ENCODE measurements at places on chromosomes 4 and X.

DNA sequence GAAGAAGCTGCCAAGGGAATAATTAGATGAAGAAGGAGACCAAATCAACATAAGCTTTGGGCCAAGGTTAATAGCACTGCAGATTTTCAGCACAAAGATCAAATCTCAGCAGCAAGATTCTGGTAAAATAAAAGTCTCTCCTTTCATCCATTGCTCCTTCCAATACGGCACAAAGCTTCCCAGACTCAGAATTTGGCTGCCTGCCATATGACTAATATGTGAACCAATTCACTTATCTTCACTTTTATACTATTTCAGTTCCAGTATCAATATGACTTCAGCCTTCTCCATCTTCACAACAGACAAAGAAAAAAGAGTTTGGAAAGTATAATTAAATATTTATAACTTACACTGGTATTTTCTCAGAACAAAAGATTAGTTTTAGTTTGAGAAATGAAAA lies 978.3 kb upstream of the GRID2 start:
- DNase-seq: no peak

- DNase-seq: no peak
Observed at GRCh38 chr4:125243789-125244397, 70.9 kb upstream of the FAT4 start.

DNA sequence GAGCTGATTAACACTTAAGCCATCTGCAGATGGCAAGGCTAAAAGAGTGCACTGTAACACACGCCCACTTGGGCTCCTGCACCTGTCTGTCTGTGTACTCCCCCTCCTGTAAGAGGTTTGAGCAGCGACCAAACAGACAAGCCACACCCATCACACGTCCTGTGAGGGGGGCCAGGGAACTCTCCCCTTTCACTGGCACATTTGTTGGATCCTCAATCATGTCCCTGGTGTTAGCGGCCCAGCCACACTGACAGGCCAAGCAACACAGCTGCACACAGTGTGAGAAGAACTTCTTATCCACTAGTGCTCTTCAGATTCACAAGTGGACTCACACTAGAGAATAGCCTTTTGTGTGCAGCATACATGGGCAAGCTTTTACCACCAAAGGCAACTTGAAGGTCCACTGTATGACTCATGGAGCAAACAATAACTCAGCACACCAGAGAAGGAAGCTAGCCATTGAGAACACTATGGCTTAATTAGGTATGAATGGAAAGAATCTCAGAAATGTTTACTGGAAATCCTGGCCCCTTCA lies 29.1 kb upstream of the UTP14A start:
- DNase-seq: no peak

GRCh38 chr4:184762100-184762499 lies 28.2 kb upstream of the CENPU start:
- DNase-seq: no peak

- no peak for DNase-seq
Observed at GRCh38 chr4:26208237-26208994, 112.4 kb upstream of the RBPJ start.

DNA sequence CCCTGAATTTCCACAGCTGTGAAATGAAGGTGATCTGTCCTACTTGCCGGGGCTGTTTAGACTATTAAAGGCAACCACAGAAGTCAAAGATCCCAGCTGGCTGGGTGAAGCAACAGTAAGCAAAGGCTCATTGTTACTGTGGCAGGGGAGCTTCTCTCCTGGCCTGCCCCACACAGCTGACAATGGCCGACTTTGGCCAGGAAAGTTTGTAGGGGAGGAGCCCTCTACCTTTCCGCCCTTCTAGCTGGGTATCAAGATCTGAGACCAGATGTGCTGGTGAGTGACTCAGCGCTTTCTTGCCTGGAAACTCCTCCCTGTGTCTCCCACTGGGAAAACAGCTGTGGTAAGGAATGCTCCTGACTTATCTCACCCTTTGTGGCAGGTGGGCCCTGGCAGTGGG lies 21.1 kb downstream of the RASSF6 start:
- no peak for DNase-seq

- no peak for DNase-seq
Observed at GRCh38 chr4:72977936-72978485, 91.5 kb downstream of the COX18 start.

GRCh38 chrX:133923113-133923512 lies 62.3 kb downstream of the GPC3 start:
- no peak for DNase-seq

All from NCI-H526 treated with DMSO at 0.1 percent for 48 hours (cell line).